ENCODE measurements at places on chromosomes 16 and 17. TPM values are rescaled to one million over a fixed set of nuclear protein-coding genes. Genes with fewer than 3 reads are reported as not detected.

GRCh38 chr16:69150146-69150865, 17.9 kb downstream of the UTP4 start:
- no peak overlapping the region for H3K4me3 ChIP-seq
- no peaks in the 10 kb centered on the region for H3K4me1 ChIP-seq

DNA sequence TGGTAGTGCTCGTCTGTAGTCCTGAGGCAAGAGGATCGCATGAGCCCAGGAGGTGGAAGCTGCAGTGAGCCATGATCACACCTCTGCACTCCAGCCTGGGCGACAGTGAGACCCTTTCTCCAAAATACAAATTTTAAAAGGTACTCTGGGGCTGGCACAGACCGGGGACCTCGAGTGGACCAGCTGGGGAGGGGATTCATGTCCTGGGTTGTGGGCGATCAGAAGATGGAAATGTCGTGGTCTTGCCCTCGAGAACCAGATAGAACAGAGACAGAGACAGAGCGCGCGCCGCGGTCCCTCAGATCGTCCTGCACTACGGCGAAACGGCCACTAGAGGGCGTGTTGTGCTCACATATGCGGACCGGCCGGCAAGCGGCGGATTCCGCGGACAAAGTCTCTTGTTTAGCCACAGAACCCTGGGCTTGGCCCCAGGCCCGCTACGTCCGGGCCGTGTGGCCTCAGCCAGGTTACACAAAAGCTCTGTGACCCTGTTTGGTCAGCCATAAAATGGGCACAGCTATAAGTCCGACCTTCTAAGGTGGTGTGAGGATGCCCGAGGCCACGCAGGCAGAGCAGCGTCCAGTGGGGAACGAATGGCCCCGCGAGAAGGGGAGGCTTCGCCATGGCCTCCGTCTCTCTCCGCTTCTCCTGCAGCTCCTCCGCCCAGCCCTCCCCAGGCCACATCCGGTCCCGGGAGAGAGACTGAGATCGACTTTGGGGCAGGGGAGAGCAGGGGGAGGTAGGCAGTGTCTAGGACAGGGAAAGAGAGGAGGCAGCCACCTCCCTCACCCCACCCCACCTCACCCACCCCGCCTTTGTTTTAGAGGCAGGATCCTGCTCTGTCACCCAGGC, 14.6 kb upstream of the SBK1 start:
- peaks cover 6% of the 10 kb centered on the region for H3K4me1 ChIP-seq
- DNase-seq, result peak; percentile 86
- no peaks in the 10 kb centered on the region for H3K36me3 ChIP-seq
- H3K4me3 ChIP-seq, result peak overlapping the region; percentile 24

DNA sequence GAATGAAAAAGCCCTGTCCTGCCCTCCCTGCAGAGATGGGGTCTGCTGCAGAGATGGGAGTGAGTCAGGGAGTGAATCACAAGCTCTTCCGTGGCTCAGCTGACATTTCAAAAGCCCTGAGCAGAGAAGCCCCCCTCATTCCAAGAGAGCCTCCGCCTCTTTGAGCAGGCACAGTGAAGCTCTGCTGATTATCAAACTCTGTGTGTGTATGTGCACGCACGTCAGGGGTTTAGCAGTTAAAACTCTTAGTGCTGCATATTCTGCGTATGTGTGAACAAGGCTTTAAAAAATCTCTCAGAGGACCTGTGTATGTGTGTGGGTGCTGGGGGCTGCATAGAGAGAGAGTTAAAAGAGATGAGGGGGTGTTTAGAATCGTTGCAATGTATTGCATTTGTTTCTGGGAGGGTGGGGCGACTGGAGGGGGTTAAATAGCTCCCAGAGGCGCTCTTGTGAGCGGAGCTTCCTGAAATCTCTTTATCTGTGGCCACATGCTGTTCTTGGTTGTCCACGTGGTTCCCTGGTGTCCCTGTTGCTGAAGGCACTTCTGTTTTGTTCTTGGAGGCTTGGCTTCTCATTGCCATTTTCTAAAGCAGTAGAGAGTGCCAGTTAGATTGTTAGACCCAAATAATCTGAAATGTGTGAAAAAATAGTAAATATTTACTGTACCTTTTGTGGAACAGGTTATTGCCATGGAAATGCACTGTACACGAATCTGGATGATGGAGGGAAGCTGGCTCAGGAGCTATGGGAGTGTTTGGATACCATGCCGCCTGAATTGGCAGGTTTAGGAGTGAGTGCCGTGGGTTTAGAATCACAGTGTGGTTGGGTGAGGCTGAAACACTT, 116.6 kb downstream of the PRKCB start:
- H3K27me3 ChIP-seq, result no peaks in the 10 kb centered on the region
- DNase-seq, result peak; percentile 42
- no peaks in the 10 kb centered on the region for H3K36me3 ChIP-seq
- H3K4me3 ChIP-seq, result no peak overlapping the region

DNA sequence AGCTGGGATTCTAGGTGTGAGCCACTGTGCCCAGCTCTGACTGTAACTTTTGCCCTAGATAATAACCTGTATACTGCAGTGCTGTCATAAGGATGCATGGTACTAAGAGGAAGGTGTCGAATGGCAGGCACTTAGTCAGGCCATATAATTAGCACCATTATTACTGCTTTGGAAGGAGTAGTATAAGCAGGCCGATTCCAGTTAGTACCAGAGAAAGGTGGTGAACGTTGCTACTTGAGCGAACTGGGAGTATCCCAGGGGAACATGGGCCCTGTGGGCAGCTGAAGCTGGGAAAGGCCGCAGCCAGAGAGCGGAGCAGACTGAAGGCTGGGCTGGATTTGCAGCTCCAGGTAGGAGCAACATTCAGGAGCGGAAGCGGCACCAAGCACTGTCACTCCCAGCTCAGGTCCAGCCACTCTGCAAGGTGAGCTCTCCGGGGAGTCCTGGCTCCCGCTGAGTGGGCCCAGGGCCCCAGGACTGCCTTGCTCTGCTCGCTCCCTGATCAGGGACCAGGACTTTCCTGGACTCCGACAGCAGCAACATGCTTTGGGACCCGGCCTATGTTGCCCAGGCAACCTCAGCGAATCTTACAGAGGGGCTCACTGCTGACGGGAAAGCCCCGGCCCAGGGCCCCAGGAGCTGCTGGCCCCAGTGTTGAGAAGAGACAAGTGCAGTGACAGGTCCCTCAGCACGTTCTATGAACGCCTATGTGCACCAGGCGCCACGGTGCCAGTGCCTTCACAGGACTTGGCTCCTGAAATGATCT, 28.6 kb downstream of the C16orf74 start:
- peaks cover 11% of the 10 kb centered on the region for H3K4me1 ChIP-seq
- no peak overlapping the region for H3K27ac ChIP-seq
- no peak overlapping the region for H3K4me3 ChIP-seq
- H3K27me3 ChIP-seq, result peaks cover 17% of the 10 kb centered on the region

DNA sequence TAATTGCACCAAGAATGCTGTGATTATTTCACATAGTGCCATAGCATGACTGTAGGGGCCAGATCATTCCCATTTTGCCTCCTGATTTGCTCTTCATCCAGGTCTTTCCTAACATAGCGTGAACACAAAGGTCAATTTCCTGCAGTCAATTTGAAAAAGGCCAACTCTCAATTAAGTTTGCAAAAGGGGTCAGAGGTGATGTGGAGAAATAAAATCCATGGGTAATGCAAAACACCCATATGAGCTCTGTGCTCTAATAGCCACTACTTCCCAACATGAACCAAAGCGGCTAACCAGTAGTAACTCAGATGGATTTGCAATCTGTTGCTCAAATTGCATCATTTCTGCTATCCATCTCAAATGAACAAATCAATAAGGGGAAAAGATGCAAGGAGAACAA, 275.5 kb upstream of the SOX9 start:
- no peaks in the 10 kb centered on the region for H3K27me3 ChIP-seq
- H3K27ac ChIP-seq, result no peak overlapping the region
- H3K4me3 ChIP-seq, result no peak overlapping the region
- H3K4me1 ChIP-seq, result no peaks in the 10 kb centered on the region

GRCh38 chr16:63442246-63442645, 1406.0 kb upstream of the CDH8 start:
- no peaks in the 10 kb centered on the region for H3K4me1 ChIP-seq
- H3K36me3 ChIP-seq, result no peaks in the 10 kb centered on the region
- no peak overlapping the region for H3K27ac ChIP-seq
- H3K27me3 ChIP-seq, result no peaks in the 10 kb centered on the region

DNA sequence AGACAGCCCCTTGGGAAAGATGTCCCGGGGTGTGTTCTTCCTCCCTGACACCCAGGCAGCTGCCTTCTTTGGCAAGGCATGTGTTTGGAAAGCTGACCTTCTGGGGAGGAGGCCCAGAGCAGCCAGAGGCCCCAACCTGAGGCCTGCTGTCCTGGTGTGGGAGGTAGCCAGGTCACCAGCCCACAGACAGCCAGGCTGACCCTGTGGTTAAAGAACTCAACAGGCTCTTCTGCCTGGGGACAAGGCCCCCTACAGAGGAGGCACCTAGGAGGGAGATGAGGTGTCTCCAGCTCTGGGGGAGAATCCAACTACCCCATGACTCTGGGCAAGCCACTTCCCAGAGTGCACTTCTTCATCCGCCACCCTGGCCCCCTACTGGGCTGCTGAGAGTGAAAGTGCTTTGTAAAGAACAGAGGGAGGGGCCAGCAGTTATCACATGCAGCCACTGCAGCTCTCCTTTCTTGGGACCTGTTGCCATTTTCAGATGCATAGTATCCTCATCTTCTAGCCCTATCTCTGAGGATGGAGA, 13.1 kb upstream of the SREBF1 start:
- H3K27me3 ChIP-seq, result no peaks in the 10 kb centered on the region
- H3K36me3 ChIP-seq, result peaks cover 22% of the 10 kb centered on the region
- peak; percentile 60 for DNase-seq
- H3K27ac ChIP-seq, result peak overlapping the region; percentile 79
- H3K4me1 ChIP-seq, result peaks cover 35% of the 10 kb centered on the region

Gene COG7
- total RNA-seq, result 12.3 TPM

Gene EXOC7
- 87.6 TPM for total RNA-seq

Gene NUPR1
- total RNA-seq, result 40.3 TPM

All from muscle of leg (tissue), 16 donors.